ENCODE measurements at places on chromosomes 4 and X.

- DNase-seq: no peak
These were observed 48.5 kb upstream of the GAB1 start for GRCh38 chr4:143288171-143288570.

DNA sequence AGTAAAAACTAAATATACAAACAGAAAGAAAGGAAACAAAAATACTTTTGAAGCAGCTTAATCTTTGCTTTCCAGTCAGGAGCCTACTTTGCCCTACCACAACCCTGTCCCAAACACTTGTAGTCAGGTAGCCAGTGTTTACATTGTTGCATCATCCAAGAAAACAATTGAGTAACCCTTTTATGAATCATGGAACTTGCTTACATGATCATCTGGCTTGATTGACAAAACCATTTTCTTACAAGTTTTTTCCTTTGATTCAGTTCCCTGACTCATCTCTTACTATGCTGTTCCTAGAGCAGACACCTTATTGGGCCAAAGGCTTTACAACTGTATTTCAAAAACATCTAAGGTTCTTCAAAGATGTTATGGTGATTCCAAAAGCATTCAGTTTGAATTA is 740.1 kb downstream of the KLHL13 start:
- DNase-seq: no peak

DNA sequence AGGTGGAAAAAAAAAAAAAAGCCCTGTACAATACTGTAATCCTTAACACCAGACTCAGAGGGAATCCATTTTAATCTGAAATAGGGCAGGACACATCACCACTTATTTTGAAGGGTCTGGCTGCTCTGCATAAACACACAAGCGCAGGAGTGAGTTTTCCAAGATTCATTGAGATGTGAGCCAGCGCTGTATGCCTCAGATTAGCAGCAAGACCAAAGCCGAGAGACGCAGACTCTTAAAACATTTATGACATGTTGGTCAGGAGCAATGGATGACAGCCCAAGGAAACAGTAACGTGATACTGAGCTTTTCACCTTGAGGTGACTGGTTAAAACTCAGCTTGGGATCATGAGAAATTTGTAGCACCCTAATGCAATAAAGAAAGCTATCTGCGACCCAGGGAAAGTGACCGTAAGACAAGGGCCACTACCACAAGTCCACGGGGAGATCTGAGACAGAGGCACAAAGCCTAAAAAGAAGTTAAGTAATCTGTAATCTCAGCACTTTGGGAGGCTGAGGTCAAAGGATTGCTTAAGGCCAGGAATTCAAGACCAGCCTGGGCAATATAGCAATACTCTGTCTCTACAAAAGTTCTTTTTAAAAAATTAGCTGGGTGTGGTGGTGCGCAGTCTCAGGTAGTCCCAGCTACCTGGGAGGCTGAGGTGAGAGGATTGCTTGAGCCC is 210.6 kb downstream of the COL25A1 start:
- no peak for DNase-seq

GRCh38 chrX:129781680-129782495 is 2.1 kb downstream of the SASH3 start:
- DNase-seq: no peak

DNA sequence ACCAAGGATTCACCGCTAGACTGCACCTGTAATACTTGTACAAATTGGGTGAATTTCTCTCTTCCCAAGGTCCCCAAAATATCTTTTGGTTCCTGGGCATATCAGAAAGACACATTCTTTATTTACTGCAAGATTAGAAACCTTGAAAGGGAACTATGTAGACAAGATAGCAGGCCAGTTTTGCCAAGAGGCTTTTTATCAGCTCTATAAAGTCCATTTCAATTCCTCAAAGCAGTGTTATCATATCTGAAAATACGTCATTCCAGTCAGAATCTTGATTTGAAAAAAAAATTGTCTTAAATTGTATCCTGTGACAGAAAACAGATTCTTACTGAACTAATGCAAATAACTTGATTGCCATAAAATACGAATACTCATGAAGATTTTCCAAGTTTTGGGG is 37.0 kb upstream of the NSG1 start:
- no peak for DNase-seq

DNA sequence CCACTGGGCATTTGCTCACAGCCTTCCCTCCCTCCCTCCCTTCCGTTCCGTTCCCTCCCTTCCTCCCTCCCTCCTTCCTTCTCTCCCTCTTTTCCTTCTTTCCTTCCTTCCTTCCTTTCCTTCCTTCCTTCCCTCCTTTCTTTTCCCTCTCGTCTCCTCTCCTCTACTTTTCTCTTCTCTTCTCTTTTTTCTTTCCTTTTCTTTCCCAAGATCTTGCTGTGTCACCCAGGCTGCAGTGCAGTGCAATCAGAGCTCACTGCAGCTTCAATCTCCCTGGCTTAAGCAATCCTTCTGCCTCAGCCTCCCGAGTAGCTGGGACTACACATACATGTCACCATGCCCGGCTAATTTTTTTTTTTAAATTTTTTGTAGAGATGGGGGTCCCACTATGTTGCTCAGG is 26.7 kb upstream of the ING2 start:
- no peak for DNase-seq

DNA sequence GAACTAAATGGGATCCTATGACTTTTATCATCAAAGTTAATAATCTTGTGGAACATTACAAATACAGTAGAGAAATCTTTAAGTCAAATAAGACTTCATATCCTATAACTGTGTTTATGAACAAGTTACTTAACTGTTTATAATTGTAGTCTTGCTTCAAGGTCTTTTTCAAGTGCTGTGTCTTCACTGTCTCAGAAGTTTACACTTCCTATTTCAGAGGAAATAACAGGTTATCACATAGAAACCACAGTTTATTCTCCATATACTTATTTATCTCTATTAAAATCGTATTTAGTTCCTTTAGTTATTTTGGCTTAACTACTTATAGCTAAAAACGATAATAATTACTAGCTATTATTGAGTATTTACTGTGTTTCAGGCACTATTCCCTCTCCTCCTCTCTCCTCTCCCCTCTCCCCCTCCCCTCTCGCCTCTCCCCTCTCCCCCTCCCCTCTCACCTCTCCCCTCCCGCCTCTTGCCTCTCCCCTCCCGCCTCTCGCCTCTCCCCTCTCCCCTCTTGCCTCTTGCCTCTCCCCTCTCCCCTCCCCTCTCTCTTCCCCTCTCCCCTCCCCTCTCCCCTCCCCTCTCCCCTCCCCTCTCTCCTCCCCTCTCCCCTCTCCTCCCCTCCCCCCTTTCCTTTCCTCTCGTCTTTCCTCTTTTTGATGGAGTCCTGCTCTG is 63.7 kb downstream of the RBPJ start:
- no peak for DNase-seq
